ENCODE measurements at places on chromosomes 2 and 18. TPM values are rescaled to one million over a fixed set of nuclear protein-coding genes. Genes with fewer than 3 reads are reported as not detected.

DNA sequence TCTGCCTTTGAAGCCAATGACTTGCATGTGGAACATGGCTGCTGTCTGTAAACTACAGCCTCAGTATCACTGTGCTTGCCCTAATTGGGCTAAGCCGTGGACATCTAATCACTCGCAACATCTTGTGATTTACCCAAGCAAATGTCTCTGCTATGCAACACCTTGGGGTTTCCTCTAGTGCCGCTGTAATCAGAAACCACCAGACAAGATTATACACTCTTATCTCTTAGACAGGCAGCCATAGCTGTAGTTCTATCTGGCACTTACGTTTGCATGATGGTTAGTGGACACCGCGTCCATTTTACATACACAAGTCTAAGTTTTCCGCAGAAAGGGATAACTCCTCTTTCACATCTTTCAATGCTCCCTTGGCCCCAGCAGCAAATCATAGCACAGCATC lies 204.3 kb upstream of the CCDC68 start:
- no peak for DNase-seq

GRCh38 chr18:42289526-42289925 lies 334.5 kb downstream of the PIK3C3 start:
- DNase-seq = no peak

DNA sequence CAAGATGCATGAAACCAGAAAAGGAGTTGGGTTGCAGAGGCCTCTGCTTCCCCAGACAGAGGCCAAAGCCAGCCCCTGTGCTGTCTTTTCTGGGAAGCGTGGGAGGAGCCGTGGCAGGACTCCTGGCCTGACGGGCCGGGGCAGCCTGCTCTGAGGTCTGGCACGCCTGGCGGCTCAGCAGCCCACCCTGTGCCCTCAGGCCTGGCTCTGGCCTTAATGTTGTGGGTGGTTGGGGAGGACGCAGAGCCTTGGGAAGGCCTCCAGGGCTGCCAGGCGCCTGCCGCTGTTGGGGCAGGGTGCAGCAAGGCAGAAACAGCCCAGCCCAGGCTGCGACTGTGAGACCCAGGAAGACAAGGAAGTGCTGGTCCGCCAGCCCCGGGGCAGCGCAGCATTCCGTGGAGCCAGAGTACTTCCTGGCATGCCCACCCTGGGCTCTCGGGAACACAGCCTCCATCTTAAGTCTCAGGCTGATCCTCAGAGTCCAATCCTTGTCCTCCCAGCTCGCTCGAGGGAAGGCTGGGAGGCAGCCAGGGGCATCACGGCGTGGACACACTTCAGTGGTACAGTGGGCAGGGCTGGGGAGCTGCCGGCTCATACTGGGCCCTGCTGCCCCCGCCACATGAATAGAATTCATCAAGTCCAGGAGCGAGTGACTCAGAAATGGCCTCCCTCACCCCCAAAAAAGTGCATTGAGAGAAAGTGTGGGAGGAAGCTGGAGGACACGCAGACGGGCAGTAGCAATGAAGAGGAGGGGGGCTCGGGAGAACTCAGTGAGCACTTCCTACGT lies 72.6 kb downstream of the EMX1 start:
- no peak for DNase-seq

DNA sequence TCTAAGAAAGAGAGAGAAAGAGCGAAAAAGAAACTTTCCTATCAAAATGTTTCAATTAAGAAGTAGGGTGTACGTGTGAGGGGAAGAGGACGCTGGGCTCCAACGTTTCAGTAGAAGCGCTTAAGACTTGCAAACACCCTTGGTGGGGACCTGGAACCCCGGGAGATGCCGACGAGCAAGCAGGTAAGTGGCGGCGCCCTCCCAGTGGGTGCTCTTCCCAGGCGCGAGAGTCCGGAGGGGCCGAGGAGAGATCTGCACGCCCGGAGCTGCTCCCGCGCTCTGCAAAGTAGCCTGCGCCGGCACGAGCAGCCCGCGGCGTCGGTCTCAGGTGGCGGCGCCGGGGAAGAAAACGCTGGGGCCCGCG lies 678 bp upstream of the OTX1 start:
- no peak for DNase-seq

Gene FEV
- not detected for total RNA-seq
